HT-29 (cell line): ENCODE measurements at places on chromosomes 1 and 21. TPM values are rescaled to one million over a fixed set of nuclear protein-coding genes. Genes with fewer than 3 reads are reported as not detected.

Gene GBP4
- total RNA-seq, result 0.23 and 0.47 TPM in 2 replicates

GRCh38 chr1:223129229-223129901, 13.7 kb downstream of the TLR5 start:
- DNase-seq, result no peak

DNA sequence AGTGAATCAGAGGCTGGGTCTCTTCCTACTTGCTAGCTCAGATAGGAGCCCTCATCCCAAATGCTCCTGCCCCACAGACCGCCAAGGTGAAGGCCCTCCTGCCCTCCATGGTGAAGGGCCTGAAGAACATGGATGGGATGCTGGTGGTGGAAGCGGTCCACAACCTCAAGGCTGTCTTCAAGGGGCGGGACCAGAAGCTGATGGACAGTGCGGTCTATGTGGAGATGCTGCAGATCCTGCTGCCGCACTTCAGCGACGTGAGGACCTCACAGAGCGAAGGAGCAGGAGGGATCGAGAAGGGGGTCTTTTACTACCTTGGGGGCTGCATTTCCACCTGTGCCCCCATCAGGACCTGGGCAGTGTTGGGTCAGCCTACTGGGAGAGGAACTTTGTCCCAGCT, 14.6 kb upstream of the TTC4 start:
- no peak for DNase-seq

DNA sequence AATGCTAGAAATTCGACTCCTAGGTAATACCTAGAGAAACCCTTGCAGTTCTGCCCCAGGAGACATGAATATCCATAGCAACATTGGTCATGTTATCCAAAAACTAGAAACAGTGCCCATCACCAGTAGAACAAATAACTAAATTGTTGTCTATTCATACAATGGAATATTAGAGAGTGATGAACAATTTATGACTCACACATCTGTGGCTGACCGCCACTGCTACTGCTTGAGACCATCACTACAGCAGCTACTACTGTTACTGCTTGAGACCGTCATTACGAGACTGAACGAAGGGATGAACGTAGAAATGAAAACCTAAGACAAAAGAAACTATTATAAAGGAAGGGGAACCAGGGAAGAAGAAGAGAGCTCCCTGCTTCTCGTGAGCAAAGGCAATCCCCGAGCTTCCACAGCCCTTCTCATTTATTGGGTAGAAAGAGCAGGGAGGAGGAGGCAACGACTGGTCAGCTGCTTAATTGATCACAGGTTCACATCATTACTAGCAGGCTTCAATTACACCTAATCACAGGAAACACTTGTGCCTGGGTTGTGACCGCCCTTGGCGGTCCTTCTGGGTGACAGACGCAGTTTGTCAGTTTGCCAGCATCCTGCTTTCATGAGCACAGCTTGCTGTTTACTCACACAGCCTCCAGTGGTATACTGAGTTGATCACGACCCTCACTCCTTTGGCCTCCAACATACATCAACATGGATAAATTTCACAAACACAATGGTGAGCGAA, 14.1 kb upstream of the PADI4 start:
- no peak for DNase-seq

GRCh38 chr1:93845538-93846205, 33.3 kb downstream of the DNTTIP2 start:
- DNase-seq, result no peak
